ENCODE measurements at places on chromosomes 4 and X. TPM values are rescaled to one million over a fixed set of nuclear protein-coding genes. Genes with fewer than 3 reads are reported as not detected.

DTHD1 gene
- total RNA-seq, result 0.76 TPM

NAT8L gene
- total RNA-seq, result 0.55 TPM

FOXO4 gene
- total RNA-seq, result 10.8 TPM

CYLC1 gene
- not detected for total RNA-seq

PCDH10 gene
- total RNA-seq, result not detected

NLRP2B gene
- not detected for total RNA-seq

PABPC1L2A gene
- total RNA-seq, result not detected

WNK3 gene
- total RNA-seq, result 1.1 TPM

All from activated CD4-positive, alpha-beta T cell treated with anti-CD3 and anti-CD28 coated beads for 36 hours (primary cell).